Hippocampal formation (tissue), 2 donors: ENCODE measurements at places on chromosomes 16 and 17.

DNA sequence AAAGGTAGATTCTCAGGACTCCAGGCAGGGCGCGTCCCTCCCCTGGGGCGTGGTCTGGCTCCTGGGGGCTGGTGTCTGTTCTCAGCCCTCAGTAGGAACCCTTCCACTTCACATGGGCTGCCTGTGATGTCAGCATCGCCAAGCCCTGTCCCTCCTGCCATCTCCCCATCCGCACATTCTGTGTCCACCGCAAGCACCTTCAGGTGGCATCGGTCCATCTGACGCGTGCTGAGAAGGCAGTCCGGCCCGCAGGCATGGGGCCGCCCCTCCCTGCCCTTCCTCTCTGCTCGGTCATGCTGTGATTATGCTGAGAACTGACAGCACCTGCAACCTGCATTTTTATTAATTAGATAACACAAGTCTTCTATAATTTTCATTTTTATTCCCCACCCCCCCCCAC is 12.7 kb upstream of the DNAH17 start:
- DNase-seq, result no peak

GRCh38 chr16:84391151-84392030 is 23.1 kb downstream of the ATP2C2 start:
- peak; percentile 54 for DNase-seq

- DNase-seq, result no peak
Observed at GRCh38 chr17:77746393-77746792, 212.1 kb upstream of the TNRC6C start.

DNA sequence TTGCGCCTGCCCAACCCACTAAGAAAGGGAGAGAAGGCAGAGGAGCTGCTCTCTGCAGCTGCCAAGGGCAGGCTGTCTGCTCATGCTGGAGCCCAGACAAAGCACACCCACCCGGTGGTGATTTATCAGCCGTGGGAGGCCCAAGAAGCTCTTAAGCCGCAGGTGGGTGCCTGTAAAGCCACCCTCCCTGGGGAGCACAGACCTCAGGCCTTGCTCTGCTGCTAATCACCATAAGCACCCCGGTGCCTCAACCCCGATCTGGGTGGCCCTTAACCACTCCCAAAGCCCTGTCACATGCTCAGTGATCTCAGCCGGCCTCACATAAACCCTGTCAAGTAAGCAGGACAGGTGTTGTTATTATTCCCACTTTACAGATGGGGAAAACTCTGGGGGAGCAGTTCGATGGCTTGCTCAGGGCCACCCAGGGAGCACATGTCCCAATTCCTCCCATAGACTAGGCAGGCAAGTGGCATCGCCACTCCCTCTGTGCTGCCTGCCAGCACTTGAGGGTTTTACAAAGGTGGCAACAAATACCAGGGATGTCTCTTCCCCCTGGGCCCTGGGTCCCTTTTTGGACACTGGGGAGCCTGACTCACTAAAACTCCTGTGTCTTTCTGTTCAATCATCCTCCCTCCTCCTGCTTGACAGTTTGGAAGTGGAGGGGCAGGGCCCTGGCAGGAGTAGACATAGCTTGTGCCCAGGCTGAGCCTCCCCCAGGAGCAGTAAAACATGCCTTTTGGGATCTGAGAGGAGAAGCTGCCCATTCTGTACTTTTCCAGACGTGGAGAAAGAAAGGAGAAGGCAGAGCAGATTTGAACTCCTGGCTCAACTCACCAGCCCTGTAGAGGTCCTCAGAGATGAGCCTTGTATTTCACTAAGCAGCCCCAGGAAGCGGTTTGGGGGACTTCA is 299.3 kb downstream of the SOX9 start:
- no peak for DNase-seq

DNA sequence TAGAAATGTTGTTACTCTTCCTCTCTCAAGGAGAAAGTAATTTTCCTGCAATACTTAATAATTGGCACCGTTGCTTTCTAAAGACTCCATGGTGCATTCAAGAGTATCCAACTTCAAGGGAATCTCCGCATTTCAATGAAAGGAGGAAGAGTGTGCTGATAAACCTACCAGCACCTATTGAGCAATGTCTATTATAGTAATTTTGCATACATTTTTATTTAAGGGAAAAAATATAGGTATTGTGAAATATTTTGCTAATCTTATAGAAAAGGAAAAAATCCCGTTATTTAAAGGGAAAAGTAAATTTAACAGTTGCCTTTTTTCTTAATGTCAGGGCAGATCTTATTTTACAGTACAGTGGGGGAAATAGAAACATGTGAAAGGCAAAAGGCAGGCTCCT is 1.1 kb upstream of the TMEM106A start:
- no peak for DNase-seq

DNA sequence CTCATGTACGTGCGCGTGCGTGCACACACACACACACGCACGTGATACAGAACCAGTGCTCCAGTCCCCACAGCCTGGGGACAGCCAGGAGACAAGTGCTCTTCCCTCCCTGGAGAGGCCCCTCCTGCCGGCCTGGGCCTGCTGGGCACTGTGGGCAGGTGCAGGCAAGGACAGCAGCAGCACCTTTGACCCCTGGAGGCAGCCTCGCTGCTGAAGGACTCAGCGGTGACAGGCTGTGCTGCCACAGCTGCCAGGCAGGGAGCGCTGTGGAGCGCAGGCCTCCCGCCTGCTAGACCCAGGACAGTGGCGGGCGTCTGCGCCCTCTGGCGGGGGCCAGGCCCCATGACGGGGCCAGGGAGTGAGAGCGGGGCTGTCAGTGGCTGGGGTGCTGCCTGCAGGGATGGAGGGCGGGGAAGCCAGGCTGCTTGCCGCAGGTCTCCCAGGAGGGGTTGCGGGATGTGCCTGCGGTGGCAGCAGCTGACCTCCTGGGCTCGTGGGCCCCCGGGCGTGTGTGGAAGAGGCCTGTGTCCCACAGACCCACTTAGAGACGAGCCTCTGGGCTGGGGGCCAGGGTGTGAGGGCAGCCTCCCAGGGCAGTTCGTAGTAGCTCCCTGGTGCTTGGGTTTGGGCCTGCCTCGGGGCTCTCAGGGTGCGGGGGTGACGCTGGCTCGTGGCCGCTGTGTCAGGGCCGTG is 63.5 kb upstream of the PVALEF start:
- peak; percentile 71 for DNase-seq

GRCh38 chr17:49505854-49506253 is 10.8 kb downstream of the NGFR start:
- DNase-seq, result no peak

DNA sequence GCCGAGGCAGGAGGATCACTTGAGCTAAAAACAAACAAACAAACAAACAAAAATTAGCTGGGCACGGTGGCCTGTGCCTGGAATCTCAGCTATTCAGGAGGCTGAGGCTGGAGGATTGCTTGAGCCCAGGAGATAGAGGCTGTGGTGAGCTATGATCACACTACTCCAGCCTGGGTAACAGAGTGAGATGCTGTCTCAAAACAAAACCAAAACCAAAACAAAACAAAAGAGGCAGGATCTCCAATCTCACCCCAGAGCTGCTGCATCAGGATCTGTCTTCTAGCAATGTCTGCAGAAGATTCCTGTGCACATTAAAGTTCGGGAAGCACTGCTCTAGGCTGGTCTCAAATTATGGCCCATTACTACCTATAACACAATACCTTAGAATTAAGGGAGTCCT is 43.1 kb downstream of the MAP2K6 start:
- DNase-seq, result no peak

GRCh38 chr16:17227278-17227677 is 243.5 kb downstream of the XYLT1 start:
- DNase-seq, result no peak

DNA sequence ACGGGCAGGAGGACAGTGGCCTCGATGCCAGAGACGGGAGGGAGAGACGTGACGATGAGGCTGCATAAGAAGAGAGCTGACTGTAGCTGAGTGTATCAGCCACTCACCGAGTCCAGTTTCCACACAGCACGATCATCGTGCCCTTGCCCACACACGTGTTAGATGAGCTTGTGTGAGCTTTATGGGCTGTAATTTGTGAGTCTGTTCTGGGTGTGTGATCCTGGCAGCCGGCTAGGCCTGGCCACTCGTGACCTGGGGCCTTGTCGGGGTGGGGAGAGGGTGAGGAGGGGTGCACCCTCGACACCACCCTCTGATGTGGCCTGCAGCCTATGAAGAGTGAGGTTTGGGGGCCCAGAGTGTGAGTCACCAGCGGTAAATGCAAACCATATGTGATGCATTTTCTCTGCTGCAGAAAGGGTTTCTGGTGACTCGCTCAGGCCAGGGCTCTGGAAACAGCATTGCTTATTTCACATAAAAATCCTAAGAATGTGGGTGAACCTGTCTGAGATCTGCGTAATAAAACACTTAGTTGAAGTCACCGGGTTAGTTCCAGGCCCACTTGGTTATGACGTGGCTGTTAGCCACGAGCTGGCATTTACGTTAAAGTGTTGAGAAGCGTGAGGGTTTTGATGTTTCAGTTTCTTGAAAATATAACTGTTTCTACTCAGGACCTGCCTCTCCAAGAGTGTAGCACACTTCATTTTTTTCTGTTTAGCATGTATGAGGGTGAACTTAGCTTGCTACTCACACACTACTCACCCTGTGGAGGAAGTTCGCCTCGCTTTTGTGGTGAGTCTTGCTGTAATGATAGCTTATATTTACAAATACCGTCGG is 4.2 kb downstream of the METRNL start:
- DNase-seq, result no peak

- DNase-seq, result no peak
Observed at GRCh38 chr16:86924537-86924936, 346.2 kb downstream of the FOXL1 start.

DNA sequence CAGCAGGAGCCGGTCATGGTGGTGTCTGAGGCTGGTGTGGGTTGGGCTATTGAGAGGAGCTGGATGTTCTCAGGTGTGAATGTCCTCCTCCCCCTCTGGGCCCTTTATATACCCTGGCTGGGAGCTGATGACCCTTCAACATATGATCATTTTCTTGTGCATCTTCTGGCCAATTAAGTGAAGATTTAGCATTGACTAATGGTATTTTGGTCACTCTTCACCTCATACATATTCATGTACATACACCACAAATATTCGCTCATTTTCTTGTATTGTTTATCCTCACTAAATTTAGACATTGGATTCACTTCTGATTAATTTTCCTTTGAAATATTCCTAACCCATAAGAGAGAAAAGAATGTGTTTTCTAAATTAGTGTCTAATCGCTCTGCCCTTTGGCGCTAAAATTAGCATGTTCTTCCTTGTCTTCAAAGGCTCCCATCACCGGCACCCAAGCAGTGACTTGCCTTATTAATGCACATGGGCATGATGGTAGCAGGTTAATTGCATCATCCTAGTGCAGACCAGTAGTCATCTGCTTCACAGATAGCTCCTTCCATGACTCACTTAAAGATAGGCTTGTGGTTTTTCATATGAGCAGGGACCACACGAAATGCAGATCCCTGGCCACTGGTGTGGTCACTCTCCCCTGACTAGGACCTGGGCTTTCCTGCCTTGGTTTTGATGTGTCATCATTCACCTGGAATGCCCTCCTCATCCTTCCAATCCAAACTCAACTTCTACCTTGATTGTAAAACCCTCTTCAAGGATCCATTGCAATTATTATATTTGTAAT is at the start of gene KRTAP2-4:
Gene KRTAP2-4 (minus strand): TSS at position 51 of the 796 bp plus-strand sequence. CDS start 34 bp downstream, at position 17.
- DNase-seq, result no peak

DNA sequence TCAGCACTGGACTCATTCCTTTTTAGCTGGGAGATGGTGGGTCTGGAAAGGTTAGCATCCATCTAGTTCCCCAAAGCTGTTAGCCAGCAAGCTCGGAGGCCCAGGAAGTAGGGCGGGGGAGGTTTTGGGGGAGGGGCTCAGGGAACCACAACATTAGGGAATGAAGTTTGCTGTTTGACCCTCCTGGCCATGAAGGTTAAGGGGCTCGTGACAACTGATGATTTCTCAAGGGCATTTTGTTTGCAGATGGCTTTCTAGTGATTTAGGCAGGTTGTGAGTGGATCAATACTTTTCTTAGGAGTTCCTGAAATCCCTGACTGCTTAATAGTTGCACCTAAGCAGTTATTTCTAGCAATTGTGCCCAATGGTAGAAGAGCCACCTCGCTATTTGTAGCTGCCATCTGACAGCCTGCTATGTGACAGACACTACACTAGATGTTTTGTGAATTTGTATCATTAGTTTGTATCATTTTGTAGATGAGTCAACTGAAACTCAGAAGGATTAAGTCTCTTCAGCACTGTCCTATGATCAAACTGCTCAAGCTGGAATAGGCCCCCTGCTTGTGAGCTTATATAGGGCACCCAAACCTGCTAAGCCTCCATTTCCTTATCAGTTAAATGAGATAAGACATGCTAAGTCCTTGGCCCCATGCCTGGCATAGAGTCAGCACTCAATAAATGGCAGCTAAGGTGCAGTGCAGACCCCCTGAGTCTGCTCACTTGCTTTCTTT is 146.4 kb downstream of the IRX3 start:
- DNase-seq, result no peak

DNA sequence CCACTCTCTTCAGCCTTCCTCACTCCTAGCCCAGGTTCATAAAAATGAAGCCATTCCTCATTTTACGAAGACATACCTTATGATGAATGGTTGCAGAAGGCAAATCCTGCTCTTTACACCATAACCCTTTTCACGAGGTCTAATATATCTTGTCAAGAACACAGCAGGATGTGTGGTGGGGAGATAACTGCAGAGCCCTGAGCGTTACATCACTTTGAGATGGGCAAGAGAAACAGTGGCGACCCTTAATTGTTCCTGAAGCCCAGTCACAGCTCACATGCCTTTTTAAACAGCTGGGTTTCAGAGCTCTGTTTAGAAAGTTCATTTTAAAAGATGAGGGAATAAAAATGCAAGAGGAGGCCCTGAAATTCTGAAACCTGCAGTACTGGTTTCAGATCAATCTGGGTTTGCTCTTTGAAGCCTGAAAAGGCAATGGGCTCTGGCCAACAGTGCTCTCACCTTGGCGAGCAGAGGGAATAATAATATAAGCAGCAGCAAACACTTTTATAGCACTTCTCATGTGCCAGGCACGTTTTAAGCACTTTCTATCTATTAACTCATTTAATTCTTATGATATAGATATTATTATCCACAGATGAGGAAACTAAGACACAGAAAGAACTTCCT is 2.9 kb downstream of the FAM117A start:
- no peak for DNase-seq

- no peak for DNase-seq
Observed at GRCh38 chr17:20216853-20217252, 207.7 kb downstream of the SPECC1 start.

- DNase-seq, result no peak
Observed at GRCh38 chr16:14014284-14014625, 56.9 kb upstream of the MRTFB start.

GRCh38 chr17:6530324-6530920 is 25.9 kb downstream of the PITPNM3 start:
- no peak for DNase-seq

GRCh38 chr17:49229805-49230600 is 584 bp downstream of the PHOSPHO1 start:
- DNase-seq, result no peak

- DNase-seq, result no peak
Observed at GRCh38 chr16:13630374-13630773, 289.6 kb upstream of the ERCC4 start.

GRCh38 chr16:28140788-28141618 is 70.8 kb downstream of the XPO6 start:
- DNase-seq, result no peak

DNA sequence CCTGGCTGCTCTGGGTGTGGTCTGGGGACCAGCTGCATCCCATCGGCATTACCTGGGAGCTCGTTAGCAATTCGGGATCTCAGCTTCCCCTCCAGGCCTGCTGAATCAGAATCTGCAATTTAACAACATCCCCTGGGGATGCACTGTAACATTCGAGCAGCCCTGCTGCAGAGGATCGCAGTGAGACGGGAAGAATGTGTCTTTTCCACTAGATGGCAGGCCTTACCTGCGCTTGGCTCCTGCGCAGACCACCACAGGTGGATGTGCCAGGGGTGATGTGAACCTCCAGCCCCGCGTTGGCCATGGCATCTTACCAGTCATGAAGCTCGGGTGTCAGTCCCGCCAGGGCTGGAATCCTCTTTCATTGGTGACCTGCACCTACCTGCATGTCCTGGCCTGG is 209.9 kb downstream of the PRKCB start:
- no peak for DNase-seq
